HTR-8/SVneo (cell line): ENCODE measurements at places on chromosomes 3 and 15.

DNA sequence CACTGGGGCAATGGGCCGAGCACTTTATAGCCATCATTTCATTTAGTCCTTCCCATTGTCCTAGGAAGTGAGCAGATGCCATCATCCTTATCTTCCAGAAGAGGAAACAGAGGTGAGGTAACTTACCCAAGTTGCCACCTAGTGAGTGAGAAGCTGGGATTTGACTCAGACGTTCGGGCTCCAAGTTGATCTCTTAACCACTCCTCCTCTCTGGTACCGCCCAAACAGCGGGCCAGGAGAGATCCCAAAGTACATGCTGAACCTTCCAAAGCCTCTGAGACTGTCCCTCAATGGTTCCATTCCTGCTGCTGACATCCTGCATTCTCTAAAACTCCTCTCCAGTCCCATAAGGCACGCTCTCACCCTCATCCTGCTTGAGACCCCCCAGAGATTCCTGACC, 56.2 kb downstream of the EXOG start:
- DNase-seq = no peak

GRCh38 chr3:32376115-32376514, 15.5 kb upstream of the CMTM7 start:
- DNase-seq = no peak

- DNase-seq = peak; percentile 20
Observed at GRCh38 chr3:108006077-108006771, 84.6 kb downstream of the CD47 start.

DNA sequence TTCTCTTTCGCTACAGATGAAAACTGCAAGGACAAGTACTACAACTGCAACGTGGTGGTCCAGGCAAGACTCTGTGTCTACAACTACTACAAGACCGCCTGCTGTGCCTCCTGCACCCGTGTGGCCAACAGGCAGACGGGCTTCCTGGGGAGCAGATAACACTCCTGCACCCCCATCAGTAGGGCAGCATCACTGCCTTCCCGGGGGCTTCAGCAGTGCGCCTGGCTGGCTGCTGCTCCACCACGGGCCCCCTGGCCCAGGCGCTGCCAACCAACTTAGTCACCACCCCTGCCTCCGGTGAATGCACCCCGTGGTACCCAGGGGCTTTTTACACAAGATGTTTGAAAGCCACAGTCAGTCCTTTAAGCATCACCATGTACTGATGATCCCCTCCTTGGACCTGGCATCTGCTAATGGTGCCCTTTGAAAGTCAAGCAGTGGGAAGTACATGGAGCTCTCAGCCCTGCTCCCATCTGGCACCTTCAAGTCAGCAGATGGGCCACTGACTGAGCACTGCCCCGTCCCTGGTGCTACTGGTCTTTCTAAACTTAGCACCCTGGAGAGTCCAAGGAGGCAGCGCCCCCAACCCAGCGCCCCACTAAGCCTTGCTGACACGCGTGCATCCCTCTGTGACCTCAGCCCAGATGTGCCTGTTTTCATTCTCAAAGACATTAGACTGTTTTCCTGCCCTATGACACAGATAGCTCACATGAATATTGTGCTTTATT, 33.0 kb upstream of the NR2E3 start:
- no peak for DNase-seq

- DNase-seq = no peak
Observed at GRCh38 chr15:52805351-52806283, 15.5 kb upstream of the ONECUT1 start.

DNA sequence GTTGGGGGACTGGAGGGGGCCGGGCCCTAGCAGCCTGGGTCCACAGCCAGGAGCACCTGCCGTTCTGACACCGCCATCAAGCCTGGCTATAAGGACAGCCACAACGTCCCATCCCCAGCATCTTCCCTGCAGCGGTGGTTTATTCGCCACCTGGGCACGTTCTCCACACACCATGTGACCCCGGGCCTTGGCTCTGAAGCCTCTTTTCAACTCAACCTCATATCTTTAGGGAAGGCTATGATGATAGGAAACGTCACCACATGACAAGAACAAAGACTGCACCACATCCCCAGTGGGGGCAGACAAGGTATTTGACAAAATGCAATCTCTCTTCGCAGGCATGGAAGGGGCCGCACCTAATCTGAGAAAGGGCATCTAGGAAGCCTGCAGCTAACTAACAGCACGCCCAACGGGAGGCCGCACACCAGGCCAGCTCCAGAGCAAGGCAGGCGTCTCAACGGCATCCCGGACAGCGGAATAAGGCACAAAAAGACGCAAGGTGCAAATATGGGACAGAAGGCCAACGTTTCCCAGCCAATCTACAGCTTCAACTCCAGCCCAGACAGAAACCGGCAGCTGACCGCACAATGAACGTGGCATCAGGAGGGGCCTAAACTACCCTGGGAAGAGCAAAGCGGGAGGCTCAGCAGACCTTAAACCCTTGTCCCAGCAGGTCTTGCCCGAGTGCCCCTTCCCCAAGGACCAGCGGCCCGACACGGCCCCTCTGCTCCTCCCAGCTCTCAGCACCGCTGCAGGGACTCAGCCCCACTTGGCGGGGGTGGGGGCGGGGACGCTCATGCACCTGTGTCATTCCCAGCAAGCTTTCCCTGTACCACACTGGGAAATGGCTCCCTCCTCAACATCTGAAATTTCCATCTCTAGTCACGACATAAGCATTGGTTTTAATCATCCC, 41.9 kb downstream of the NIPA2 start:
- DNase-seq = no peak

- no peak for DNase-seq
Observed at GRCh38 chr3:97970956-97971620, 1.1 kb downstream of the RIOX2 start.

GRCh38 chr3:69110941-69111546, 11.4 kb downstream of the LMOD3 start:
- DNase-seq = no peak

- no peak for DNase-seq
Observed at GRCh38 chr3:112693186-112693585, 52.2 kb upstream of the CCDC80 start.

- peak; percentile 45 for DNase-seq
Observed at GRCh38 chr3:19866751-19867347, 67.2 kb downstream of the EFHB start.

DNA sequence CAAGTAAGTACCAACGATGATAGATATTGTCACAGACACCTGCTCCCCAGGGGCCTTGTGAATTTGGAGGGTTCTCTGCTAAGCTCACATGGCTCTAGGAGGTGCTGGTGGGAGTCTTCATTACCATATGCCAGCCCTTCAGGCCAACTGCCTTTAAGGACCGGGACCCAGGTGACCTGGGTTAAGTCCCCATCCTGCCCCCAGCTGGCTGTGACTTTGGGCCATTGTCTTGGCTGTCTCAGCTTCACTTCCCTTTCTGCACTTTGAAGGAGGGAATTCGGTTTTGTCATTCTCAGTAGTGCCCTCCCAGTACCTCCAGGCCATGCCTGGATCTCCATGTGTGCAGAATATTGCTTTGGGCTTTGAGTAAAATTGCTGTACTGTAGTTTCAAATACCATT, 72.8 kb upstream of the ACAD9 start:
- DNase-seq = no peak

DNA sequence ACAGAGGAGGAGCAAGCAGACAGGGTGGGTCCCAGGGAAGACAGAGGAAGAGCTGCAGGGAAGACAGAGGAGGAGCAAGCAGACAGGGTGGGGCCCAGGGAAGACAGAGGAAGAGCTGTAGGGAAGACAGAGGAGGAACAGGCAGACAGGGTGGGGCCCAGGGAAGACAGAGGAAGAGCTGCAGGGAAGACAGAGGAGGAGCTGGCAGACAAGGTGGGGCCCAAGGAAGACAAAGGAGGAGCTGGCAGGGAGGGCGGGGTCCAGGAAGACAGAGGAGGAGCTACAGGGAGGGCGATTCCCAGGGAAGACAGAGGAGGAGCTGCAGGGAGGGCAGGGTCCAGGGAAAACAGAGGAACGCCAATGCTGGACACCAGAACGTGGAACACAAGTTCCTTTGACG, 66.5 kb downstream of the PLXNA1 start:
- DNase-seq = no peak

DNA sequence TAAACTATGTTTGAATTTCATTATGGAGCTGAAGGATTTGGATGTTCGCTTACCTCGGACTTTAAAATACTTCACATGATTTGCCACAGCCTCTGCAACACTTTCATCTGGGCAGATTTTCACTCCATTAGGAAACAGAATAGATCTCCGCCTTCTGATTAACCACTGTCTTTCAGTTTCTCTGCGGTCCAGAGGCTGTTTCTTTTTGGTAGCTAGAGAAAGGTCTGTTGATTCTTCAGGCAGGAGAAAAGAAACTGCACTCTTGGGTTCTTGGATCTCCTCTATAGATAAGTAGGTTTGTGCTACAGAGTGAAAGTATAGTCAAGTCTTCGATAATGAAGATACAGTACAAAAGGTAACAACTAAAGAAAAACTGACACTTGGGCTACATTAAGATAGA, 844 bp downstream of the IMPG2 start:
- DNase-seq = no peak

DNA sequence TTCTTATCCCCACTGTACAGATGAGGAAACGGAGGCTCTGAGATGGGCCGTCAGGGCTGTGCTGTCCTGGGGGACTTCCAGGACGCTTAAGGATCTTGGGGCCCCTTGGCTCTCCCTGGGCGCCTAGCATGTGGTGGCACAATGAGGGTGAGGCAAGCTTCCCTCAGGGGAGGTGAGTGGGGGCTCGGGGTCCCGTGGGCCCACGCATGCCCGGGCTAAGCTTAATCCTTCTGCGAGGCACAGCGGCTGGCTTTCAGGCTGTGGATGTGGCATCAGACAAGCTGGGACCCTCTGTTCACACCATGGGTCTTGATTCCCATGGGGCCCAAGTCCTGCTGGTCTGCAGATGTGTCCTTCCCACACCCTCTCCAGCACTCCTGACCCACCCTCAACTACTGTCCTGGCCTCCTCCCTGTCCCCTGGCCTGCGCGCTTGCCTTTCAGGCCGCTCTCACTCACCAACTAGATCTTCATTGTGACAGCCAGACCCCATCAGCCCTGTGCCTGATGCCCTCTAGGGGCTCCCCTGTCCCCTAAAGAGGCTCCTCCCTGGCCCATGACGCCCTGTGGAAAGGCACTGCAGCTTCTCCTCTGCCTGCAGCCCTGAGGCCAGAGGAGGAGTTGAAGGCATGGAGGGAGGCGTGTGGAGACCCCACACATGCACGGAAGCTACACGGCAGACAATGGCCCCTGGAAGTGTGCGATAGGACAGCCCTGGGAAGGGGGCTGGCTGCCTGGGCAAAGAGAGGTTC, 11.3 kb downstream of the DUSP7 start:
- no peak for DNase-seq

DNA sequence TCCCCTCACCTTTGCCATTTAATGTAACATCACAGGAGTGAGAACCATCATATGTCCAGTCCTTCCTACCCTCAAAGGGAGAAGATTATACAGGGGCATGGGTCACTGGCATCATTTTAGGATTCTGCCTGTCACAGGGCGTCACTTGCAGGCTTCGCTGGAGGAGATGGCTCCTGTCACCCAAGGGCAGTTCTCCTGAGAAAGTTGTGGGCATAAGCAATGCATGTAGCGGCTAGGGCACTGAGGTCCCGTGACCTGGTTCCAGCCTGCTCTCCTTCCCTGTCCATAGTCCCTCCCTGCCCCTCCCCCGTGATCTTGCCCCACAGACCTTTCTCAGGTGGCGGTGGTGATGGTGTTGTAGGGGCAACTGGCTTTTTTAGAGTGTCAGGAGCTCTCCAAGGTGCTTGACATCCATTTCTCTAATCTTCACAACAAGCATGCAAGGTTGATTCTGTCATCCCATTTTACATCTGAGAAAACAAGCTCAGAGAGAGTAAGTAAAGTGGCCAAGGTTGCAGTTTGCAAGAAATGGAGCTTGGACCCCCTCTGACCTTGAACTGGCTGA, 241.5 kb upstream of the CTDSPL start:
- DNase-seq = no peak

GRCh38 chr3:119636891-119637611, 23.3 kb downstream of the POPDC2 start:
- no peak for DNase-seq

DNA sequence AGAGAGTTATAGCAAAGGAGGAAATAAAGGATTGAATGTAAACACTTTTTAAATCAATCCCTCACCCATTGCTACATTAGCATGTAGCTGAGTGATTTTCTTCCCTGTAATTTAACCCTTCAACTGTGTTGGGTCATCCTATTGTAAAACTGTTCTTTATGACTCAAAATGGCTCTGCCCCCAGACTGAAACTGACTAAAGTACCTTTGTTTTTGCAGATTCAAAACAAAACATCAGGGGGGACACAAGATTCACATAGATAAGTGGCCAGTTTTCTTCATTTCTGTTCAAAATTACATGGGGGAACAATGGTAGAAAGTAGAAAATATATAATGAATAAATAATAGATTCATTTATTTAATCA, 268.4 kb downstream of the IGSF11 start:
- no peak for DNase-seq

GRCh38 chr3:85571835-85572234, 613.0 kb downstream of the CADM2 start:
- DNase-seq = no peak

DNA sequence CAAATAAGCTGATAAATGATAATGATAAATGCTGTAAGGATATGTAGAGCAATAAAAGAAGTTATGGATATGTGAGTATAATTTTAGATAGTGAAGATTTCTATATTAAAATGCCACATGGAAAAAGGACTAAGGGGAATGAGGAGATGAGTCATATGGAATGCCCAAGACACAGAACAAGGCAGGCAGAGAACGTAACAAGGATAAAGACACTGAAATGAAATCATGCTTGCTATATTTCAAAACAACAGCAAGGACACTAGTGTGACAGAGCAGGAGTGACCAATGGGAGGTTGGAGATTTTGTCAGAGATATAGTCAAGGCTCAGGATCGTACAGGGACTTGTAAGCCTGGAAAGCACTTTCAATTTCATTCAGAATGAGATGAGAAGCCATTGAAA, 621.5 kb upstream of the SEMA6D start:
- DNase-seq = peak; percentile 1

DNA sequence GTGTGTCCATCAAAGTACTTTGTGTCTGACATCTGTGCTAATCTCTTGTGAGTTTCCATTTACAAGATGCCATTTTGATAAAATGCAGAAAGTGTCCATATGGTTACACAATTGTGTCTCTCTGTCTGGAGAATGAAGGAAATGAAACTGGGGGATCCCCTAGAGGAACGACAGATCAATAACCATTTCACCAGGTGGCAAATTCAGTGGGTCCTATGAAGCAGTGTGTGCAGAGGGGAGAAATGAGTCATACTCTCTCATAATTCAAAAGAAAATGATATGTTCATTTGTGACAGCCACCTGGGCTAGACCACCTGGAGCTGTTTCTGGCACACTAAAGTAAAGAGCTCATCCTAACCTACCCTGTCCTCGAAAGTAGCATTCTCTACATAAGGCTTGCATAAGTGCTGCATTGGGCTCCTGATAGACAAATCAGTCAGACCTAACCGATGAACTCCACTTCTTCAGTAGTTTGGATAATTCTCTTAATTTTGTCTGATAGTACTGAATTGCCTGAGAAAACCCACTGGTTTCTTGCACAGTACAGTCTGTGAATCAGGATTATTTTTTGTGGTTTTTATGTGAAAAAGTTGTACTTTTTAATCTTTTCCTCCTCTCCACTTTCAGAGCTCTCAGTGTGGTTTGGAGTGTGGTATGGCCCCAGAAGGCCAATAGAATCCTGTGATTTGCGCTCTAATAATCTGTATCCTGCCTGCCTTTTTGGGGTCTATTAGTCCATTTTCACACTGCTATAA, 10.3 kb upstream of the CD47 start:
- DNase-seq = no peak

GRCh38 chr3:18786650-18787323, 361.5 kb upstream of the KCNH8 start:
- DNase-seq = no peak
